ENCODE measurements at places on chromosomes 3 and 15.

GRCh38 chr3:33174711-33175414 lies 43.7 kb downstream of the SUSD5 start:
- no peak for DNase-seq

DNA sequence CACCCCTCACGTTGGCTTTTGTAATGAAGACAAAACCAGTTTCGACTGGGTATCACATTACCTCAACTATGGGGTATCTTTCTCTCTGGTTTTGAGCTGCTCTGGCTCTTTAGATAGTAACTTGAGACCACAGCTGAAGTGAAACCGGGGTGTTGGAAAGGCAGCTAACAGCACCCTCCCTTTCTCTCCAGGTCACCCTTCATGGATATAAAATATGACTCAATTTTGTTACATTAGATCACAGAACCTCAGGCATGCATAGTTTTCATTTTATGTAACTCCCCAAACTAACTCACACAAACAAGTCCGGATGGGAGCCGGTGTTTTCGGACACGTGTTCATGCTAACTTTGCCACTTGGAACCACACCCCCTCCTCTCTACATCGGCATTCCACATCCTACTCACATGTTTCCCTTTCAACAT lies 90.7 kb downstream of the NR2F2 start:
- no peak for DNase-seq

DNA sequence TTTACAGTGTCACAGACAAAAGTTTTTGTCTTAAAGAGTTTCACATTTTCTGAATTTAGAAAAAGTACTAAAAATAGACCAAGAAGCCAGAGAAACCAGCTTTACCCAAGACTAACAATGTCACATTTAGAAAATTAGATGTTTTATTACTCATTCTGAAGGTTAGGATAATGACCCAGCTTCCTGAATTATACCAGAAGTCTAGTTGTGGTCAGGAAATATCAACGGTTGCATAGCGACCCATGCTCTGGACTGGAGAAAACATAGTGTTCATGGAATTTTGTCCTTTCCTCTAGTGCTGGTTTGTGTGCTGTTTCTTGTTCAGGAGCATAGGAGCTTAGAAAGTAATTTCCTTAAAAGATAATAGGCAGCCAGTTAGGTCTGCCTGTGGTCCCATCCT lies 59.0 kb downstream of the DPPA2 start:
- DNase-seq: no peak

DNA sequence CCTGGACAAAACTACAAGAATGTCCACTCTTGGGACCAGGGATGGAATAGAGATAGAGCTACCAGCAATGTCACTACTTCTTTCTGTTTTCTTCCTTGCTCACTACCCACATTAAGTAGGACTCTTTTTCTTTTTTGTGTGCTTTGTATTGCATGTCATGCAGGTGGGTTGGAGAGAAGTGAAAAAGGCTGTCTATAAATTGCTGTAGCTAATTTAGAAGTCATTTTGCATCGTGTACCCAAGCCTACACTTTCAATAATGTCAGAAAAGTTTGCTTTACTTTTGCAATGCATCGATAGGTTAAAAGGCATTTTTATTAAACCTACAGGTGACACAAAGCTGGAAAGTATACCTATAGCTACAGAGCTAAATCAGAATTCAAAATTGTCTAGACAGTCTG lies 58.9 kb downstream of the GTF2E1 start:
- no peak for DNase-seq

GRCh38 chr3:190266913-190267290 lies 55.3 kb downstream of the CLDN1 start:
- no peak for DNase-seq

DNA sequence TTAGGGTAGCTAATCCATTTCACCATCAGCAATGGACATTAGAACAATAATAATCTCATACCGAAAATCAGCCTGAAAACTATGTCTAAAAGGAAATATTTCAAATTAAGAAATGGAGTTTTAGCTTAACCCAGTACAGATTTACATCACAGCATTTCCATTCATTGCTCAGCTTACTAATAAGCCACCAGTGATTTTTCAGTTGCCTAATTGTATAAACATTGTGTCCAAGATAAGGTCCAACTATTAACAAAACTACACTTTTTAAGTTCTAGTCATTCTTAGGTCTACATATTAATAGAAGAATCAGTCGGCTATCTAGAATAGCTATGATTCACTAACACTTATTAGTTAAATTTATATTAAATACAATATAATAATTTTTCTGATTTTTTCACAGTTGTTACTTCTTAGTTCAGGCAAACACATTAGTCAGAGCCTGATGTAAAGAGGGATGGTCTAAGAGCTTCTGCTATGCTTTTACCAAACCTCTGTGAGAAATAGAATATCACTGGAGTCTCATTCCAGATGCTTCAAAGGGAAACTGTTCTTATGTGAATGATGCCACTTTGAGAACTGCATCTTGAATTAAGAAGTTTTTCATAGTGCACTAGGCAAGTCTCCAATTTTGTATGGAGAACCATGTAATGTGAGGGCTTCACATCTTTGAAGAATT lies 74.1 kb downstream of the CMSS1 start:
- DNase-seq: no peak

DNA sequence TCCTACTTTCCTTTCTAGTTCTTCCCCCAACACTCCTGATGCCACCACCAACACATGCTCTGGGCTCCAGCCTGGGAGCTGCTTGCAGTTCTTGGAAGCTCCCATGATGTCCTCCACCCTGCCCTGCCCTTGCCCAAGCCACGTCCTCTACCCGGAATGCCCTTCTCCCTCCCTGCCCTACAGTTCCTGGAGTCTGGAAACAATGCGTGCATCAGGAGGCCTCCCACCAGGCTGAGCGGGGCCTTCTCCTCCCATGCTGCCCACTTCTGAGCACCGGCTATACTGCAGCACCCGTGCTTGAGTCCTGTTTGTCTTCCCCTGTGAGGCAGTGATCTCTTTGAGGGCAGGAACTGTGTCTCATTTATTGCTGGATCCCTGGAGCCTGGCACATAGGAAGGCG lies 44.6 kb downstream of the DGKG start:
- DNase-seq: no peak

DNA sequence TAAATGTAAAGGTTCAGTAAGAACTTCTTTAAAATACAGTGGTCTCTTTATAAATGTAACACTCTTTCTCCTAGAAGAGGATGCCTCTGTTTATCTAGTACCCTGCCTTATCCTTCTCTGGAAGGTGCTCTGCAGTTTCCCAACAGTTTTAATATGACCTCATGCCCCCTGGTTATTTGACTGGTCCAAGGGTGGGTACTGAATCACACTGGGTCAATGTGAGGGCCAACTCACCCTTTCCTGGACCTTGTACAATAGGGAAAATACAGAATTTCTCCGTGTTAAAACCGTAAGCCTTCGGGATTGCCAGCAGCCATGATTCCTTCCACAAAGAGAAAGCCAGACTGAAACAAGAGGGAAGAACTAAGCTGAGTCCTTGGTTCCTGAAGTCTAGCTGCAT lies 9.2 kb downstream of the DCBLD2 start:
- DNase-seq: no peak

- DNase-seq: no peak
Measured at GRCh38 chr15:36347272-36347858, 232.1 kb upstream of the CDIN1 start.

- peak; percentile 79 for DNase-seq
Measured at GRCh38 chr3:56783644-56784447, 17.9 kb downstream of the ARHGEF3 start.

- DNase-seq: no peak
Measured at GRCh38 chr3:127489357-127489756, 101.2 kb downstream of the TPRA1 start.

- DNase-seq: no peak
Measured at GRCh38 chr3:120013481-120013880, 80.8 kb downstream of the GSK3B start.

DNA sequence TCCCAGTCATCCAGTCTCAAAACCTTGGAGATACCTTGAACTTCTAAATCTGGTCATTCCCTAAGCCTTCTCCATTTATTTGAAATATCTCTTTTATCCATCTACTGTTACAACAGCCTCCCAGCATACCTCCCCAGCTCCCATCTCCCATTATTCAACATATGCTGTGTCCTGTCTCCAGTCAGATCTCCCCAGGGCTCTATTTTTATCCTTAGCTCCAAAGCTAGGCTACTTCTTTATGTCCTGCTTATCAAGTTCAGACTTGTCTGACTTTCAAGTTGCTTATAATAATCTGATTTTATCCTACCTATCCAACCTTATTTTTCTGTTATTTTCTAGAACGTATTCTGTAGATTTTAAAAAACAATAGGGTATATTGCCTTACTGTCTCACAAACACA lies 44.2 kb downstream of the IQGAP1 start:
- DNase-seq: no peak
